GM13977 (cell line): ENCODE measurements at places on chromosomes 2 and 18.

DNA sequence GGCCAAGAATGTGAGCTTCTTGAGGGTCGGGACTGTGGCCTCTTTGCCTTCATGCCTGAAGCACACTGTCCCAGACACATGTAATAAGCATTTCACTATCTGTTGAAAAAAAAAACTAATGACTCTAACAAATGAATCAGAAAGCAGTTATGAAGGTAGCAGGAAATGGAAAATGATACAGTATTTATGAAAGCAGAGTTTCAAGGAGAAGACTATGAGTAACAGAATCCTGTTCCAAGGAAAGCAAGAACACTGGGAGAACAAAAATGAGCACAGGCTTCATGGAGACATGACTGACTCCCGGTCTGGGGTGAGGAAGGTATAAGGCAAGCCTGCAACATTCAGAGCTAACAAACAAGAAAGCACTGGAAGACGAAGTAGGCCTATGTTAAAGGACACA, 190.8 kb downstream of the RNF152 start:
- DNase-seq, result no peak

DNA sequence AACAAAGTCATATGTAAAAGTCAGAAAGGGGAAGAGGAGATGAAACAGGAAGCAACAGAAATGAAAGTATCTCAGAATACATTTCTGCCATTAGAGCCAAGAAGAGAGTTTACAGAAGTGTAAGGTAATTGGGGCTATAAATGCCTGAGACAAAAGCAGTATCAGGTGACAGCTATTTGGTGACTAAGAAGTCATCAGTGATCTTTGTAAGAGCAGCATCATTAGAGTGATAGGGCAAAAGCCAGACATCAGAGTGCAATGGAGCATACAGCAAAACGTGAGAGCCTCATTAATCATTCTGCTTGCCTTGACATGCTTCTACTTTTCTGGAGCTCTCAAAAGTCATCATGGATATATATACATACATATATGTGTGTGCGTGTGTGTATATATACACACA, 804.7 kb upstream of the PIK3C3 start:
- DNase-seq, result no peak

GRCh38 chr2:669323-669722, 7.9 kb downstream of the TMEM18 start:
- DNase-seq, result no peak

GRCh38 chr2:179235463-179236108, 29.0 kb downstream of the SESTD1 start:
- DNase-seq, result no peak

DNA sequence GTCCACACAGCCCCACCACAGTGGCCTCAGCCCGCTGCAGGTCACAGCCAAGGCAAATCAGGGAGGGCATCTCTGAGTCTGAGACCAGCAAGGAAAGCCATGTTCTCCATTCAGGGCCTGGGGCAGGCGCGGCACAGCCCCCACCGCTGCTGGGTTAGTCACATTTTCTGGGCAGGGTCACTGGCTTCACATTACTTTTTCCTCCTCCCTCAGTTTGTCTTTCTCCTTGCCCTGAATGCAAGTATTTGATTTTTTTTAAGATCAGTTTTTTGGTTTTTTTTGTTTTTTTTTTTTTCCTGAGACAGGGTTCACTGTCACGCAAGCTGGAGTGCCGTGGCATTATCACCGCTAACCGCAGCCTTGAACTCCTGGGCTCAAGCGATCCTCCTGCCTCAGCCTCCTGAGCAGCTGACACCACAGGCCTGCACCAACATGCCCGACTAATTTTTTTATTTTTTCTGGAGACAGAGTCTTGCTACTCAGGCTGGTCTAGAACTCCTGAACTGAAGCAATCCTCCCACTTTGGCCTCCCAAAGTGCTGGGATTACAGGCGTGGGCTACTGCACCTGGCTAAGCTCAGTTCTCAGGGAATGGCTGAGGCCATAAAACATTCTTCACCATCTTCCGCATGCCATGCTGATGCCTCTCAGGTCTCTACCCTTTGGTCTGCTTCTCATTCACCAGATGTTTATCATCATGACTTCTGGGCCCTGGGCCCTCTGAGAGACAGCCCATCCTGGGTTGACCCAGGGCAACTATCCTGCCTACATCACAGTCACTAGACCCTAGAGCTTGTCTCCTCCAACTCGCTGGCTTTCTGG, 628 bp upstream of the CAPG start:
- no peak for DNase-seq

- DNase-seq, result no peak
These were observed 336.2 kb downstream of the EPHA4 start for GRCh38 chr2:221235941-221236340.

DNA sequence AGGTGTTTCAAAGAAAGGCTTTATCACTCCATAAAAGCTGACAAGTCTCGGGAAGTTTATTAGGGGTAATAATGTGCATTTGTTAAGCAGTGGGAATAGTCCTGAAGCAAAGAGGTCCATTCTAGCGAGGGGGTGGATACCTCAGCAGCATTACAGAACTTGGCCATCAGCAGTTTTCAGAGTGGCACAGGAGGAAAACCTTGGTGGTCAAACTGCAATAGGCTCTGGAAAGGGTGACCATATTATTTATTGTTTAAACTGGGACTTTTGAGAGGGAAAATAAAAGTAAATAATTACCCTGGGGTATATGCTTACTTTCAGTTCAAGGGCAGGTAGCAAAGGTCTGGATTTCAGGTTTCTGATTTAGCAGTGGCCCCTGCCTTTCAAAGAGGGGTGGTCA, 115.5 kb upstream of the KLHL14 start:
- DNase-seq, result no peak

- no peak for DNase-seq
These were observed 533.8 kb upstream of the ACVR2A start for GRCh38 chr2:147311058-147311430.

DNA sequence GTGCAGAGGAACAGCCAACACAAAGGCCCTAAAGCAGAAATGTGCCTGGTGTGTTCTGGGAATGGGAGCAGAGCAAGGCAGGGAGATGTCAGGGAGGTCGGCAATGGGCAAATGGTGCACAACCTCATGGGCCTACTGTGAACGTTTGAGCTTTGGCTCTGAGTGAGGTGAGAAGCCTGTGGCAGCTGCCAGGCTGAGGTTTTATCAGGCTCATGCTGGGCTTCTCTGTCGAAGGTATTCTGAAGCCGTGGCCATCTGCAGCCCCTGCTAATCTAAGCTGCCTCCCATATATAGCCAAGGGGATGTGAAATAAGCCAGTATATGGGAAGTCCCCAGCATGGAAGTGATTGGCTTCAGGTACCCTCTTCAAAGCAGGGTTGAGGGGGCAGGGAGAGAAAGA, 193.3 kb downstream of the SLC4A3 start:
- no peak for DNase-seq

DNA sequence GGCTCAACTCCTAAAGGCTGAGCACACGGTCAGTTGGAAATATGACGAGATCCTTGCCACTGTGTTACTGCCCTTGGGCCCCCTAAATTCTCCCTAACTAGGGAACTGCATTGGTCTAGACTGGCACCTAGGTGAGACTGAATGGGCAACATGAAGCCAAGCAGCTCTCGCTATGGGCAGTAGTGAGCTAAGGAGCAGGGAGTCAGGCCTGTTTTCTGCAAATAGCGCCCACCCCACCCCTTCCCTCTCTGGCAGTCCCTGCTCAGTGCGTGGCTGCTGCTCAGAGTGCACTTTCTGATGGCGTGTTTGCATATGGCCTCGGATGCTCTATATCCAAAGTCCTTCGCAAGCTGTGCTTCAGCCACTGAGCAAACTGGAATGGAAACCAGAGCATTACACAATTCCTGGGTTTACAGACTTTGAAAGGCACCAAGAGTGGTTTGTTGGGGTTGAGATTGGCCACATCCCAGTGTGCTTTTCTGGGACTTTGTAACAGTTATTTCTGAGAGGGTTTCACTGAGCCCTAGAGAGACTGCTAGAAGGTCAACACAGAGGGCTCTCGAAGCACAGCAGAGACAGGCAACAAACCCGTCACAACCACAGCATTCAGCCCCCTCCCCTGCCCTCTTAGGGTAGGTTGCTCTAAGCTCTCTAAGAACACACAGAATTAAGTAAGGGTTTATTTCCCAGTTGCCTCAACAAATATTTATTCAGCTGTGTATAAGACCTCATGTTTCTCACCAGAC, 419.9 kb downstream of the STK39 start:
- DNase-seq, result no peak
